ENCODE measurements at places on chromosomes 6 and 20. TPM values are rescaled to one million over a fixed set of nuclear protein-coding genes. Genes with fewer than 3 reads are reported as not detected.

Gene UNC5CL
- 1.2 TPM for total RNA-seq

Gene OOEP
- not detected for total RNA-seq

Gene METTL24
- 12.0 TPM for total RNA-seq

Gene APOM
- 1.0 TPM for total RNA-seq

Gene TNFRSF6B
- 5.4 TPM for total RNA-seq

Gene ARMC12
- total RNA-seq: 0.38 TPM

Gene ADGRF4
- 0.33 TPM for total RNA-seq

Gene KHDC1L
- total RNA-seq: 1.0 TPM

Gene PNLDC1
- total RNA-seq: 0.49 TPM

Gene CYP24A1
- 0.38 TPM for total RNA-seq

Gene LZTS3
- 18.7 TPM for total RNA-seq

Gene SYNDIG1
- 17.6 TPM for total RNA-seq

Gene TFAP2A
- total RNA-seq: 30.1 TPM

Gene MYL9
- total RNA-seq: 15.0 TPM

Gene TMEM30A
- 133 TPM for total RNA-seq

Gene TP53TG5
- not detected for total RNA-seq

Gene BTNL2
- not detected for total RNA-seq

Gene MUCL3
- not detected for total RNA-seq

Gene CCR6
- not detected for total RNA-seq

Gene OTOR
- not detected for total RNA-seq

Gene DNAAF9
- total RNA-seq: 38.2 TPM

Gene RALGAPB
- 69.7 TPM for total RNA-seq
